ENCODE measurements at places on chromosomes 6 and 20.

GRCh38 chr20:37346535-37347346 is 801 bp downstream of the SRC start:
- no peak for DNase-seq

GRCh38 chr20:2172305-2173175 is 70.9 kb downstream of the STK35 start:
- DNase-seq, result peak; percentile 64

DNA sequence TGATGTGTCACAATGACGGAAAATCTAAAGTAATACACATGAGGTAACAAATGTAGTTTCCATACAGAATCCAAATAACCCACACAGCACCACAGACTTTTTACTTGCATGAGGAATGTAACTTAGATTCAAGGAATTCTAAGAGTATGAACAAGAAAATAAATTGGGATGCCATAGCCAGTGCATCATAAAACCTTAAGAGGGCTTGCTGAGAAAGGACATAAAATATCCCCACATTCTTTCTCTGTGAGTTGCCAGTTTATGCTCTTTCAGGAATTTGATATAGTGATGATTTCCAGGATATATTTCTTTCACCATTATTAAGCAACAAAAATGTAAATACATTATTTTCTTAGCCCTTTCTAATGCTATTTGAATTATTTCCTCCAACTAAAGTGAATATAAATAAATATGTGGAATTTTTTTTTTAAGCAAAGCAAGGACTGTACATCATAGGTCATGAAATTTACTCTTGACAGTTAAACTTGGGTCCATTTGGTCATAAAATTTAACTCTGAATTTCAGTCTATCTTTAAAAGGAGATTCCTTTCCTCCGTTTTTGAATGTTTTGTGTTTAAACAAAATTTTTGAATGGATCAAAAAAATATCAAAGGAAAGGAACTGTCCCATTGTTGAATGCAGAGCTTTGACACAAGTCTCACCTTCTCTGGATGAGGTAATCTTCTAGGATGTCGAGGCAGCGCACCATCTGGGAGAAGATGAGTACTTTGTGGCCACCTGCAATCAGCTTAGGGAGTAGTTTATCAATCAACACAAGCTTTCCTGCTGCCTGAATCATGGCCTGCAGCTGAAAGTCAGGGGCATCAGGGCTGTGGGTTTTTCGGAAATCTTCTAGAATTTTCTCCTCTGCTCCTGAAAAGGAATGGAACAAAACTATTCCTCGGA is 116.3 kb upstream of the EMILIN3 start:
- DNase-seq, result no peak

GRCh38 chr20:23061734-23062561 is 12.5 kb upstream of the THBD start:
- DNase-seq, result no peak

DNA sequence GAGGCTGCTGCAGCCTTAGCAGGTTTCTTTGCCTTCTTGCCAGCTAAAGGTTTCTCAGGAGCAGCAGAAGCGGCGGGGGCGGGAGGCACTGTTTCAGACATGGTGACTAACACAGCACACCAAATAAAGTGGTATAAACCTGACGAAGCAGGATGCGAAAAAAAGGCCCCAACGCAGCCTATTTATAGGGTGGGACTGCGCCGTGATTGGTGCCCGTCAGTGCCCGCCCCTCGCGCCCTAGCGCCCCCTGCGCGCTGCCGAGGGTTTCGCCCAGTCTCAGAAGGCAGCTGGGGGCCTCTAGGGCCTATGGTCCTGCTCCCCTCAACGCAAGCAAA is 55.0 kb downstream of the TRIM38 start:
- DNase-seq, result peak; percentile 55

DNA sequence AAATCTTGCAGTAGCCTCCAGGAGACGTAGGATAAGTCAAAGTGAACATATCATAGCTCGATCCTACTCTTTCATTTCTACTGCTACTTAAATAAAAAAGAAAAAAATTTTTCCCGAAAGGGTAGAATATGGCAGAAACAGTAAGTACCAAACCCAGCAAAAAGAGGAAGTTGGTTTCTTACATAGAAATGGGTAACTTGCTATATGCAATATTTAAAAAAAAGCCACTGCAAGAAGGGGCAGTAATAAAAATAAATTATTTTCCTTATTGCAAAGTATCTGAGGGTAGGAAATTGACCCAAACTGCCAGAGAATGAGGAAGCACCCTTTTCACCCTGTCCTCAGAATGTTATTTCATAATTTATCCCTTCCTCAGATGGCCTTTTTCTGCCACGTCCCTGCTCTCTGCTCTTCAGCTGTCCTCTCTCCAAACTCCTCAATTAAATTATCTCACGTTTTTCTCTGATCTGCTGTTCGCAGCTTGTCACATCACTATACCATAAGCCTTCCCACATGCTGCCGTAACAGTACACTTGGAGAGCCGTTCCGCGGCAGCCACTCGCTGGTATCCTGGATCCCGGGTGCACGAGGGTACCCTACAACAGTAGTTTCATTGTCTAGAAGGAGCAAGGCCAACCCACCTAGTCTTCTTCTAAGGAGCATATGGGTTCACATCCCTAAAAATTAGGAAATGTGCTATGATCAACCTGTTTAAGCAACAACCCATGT is 149.6 kb downstream of the BACH2 start:
- no peak for DNase-seq

DNA sequence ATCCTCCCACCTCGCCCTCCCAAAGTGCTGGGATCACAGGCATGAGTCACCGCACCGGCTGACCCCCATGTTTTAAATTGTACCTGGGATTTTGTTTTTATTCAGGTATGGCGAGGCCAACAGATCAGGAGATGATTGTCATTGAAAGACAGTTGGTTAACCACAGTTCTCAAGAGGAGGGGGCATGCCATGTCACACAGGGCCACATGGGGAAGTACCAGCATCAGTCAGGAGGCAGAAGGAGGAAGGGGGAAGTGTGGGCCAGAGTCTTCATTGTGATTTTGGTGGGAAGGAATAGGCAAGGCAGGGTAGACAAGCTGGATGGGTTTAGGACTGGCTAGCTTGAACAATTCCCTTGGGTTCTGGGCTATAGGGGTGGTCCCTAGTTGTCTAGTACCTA is 9.9 kb upstream of the MMP9 start:
- DNase-seq, result no peak

- no peak for DNase-seq
These were observed 256 bp upstream of the OVOL2 start for GRCh38 chr20:18057994-18058349.

- DNase-seq, result no peak
These were observed 31.2 kb downstream of the GPLD1 start for GRCh38 chr6:24458134-24458533.

GRCh38 chr20:48938670-48939069 is 17.2 kb downstream of the ARFGEF2 start:
- DNase-seq, result no peak

- peak; percentile 47 for DNase-seq
These were observed 21.4 kb upstream of the PREP start for GRCh38 chr6:105424175-105424783.

DNA sequence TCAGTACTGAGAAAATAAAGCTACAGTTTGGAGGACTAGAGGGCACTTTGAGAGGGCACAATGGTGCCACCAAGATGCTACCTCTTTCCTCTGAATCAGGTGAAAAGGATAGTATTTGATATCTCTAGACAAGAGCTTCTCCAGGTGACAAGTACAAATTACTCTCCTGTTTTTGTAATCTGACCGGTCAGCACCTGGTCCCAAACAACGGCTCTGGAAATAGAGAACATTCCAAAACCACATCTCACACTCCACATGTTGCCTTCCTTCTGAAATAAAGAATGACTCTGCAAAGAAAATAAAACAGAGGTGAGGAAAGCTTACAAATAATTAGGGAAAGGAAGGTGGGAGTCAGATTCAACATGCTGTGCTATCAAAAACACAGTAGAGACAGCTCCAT is 51.3 kb upstream of the CITED2 start:
- no peak for DNase-seq

DNA sequence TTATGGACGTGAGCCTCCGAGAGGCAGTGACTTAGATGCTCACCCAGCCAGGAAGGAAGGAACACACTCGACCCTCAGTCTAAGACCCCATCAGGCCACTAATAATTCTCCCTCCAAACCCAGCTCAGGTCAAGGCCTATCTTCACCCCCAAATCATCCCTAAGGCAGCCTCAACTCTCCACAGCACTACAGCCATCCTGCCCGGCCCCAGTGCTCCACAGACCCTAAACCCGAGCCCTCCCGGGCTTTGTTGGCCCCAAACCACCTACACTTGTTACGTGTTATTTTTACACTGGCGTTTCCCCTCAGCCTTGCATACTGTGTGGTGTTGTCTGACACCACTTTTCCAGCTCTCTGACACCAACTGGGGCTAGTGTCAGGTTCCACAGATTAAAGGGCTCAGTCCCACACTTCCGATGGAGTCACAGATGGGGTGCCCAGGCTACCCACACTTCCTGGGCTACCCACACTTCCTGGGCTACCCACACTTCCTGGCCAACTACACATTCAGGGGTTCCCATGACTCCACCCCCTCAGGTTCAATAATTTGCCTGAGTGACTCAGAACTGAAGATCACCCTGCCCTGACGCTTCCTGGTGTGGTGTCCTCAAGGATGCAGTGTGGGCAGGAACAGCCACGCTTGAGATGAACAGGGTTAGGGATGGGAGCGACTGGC is 25.3 kb downstream of the RBCK1 start:
- DNase-seq, result peak; percentile 73

GRCh38 chr6:89495961-89496535 is 63.1 kb downstream of the ANKRD6 start:
- DNase-seq, result no peak

DNA sequence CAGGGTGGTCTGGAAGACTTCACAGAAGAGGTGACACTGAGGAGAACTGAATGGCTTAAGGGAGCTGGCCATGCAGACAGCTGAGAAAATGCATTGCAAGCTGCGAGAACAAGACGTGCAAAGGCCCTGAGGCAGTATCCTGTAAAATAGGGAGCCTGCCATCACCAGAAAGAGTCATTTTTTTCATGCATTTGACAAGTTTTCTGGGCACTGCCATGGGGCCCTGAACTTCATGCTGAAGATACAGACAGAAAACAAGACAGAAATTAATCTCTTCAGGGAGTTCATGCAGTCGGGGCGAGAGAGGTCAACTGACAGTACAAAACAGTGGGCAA is 28.9 kb upstream of the NFATC2 start:
- no peak for DNase-seq

DNA sequence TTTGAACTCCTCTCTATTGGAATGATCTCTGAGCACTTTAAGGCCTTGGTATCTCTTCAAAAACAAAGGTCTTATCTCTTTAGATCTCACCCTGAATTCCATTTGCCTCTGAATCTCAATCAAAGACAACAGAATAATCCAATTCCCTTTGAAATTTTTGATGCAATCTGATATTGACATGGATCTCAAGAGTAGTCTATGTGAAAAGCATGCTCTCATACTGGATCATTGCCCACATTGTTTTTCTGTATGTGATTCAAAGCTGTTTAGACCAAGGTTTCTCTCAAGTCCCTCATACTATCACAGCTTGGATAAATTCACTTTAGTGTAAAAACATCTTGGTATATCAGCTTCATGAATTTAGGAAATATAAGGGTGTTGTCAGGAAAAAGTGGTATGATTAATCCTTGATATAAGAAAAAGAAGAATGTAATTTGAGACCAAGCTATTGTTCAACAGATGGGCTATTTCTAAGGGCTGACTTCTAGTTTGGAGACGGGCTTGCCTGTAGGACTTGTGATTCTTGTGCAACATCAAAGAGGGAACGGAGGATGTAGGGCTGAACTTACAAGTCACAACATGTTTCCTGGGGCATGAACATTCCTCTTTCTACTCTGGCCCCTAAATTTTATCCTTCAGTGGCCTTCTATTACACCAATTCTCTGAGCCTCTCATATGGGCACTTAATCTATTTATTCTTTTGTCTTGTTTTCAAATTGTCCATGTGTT is 77.9 kb upstream of the CITED2 start:
- DNase-seq, result no peak

DNA sequence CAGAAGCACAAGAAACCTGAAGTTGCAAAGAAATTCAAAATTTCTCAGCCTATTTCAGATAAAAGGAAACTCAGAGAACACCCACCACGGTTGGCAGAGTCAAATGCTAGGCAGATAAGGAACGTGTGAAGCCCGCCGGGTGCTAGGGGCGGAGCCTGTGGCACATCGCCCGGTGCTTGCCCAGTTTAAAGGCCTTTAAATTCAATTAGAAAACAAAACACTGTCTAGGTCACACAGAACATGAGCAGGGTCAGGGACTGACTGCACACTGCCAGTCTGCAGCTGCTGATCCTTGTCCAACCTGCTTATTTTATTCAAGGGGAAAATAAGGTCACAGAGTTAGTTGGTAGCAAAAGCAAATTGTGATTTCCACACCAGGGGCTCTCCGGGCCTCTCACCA is 75.8 kb downstream of the PSMG4 start:
- no peak for DNase-seq

Measured in T-cell (primary cell).